ENCODE measurements at places on chromosomes 16 and 17. TPM values are rescaled to one million over a fixed set of nuclear protein-coding genes. Genes with fewer than 3 reads are reported as not detected.
A peak's percentile ranks its signal among the peaks of the same experiment; 100 is the strongest.

GRCh38 chr16:8589057-8589899 lies 1.0 kb downstream of the TMEM114 start:
- H3K36me3 ChIP-seq = no peaks in the 10 kb centered on the region
- H3K27me3 ChIP-seq = no peaks in the 10 kb centered on the region
- no peaks in the 10 kb centered on the region for H3K4me1 ChIP-seq
- DNase-seq = no peak
- H3K27ac ChIP-seq = no peak overlapping the region
- H3K4me3 ChIP-seq = no peak overlapping the region

Gene CACNG3
- total RNA-seq = not detected

- H3K4me3 ChIP-seq = no peak overlapping the region
- DNase-seq = peak; percentile 91
- H3K4me1 ChIP-seq = peaks cover 28% of the 10 kb centered on the region
- H3K27ac ChIP-seq = no peak overlapping the region
- H3K36me3 ChIP-seq = peaks cover 11% of the 10 kb centered on the region
Measured at GRCh38 chr16:4309833-4310266, 6.0 kb upstream of the GLIS2 start.

- no peak overlapping the region for H3K27ac ChIP-seq
- no peak overlapping the region for H3K4me3 ChIP-seq
- no peaks in the 10 kb centered on the region for H3K4me1 ChIP-seq
- no peak for DNase-seq
- H3K27me3 ChIP-seq = no peaks in the 10 kb centered on the region
- no peaks in the 10 kb centered on the region for H3K36me3 ChIP-seq
Measured at GRCh38 chr16:12097523-12098428, 121.2 kb downstream of the SNX29 start.

Gene PGAP6
- total RNA-seq = 50.0 TPM

GRCh38 chr17:40517286-40517662 lies 15.9 kb upstream of the TNS4 start:
- H3K4me3 ChIP-seq = no peak overlapping the region
- no peak for DNase-seq
- no peaks in the 10 kb centered on the region for H3K4me1 ChIP-seq
- H3K27me3 ChIP-seq = no peaks in the 10 kb centered on the region
- H3K36me3 ChIP-seq = no peaks in the 10 kb centered on the region

GRCh38 chr17:11554042-11554441 lies 44.2 kb upstream of the DNAH9 start:
- H3K4me1 ChIP-seq = no peaks in the 10 kb centered on the region
- no peak overlapping the region for H3K27ac ChIP-seq
- no peak for DNase-seq
- H3K27me3 ChIP-seq = 0 out of 2 replicates have a peak, but pooled peaks cover 4% of the 10 kb centered on the region
- H3K4me3 ChIP-seq = no peak overlapping the region
- H3K36me3 ChIP-seq = no peaks in the 10 kb centered on the region

DNA sequence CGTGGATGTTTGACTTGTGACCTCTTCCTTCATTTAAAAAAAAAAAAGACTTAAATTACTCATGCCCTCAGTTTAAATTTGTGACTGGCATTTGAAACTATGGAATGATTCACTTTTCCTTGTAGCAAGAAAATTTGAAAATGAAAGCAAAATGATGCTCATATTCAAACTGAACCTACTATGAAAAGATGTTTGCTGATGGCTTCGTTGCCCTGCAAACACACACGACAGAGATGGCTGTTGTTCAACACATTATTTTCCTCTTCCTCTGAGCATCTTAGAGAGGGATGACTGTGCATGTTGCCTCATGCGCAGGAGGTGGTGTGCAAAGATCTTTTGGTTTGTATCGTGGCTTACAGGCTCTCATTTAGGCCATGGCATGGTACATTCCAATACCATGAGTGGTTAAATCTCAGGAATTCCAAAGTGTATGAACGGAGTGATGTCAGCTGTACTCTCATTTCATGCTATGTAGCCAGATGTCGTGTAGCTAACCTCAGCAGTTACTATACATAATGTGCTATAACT lies 164.5 kb downstream of the PRKCA start:
- H3K27me3 ChIP-seq = no peaks in the 10 kb centered on the region
- no peak overlapping the region for H3K4me3 ChIP-seq
- no peak overlapping the region for H3K27ac ChIP-seq
- no peak for DNase-seq
- no peaks in the 10 kb centered on the region for H3K36me3 ChIP-seq

GRCh38 chr17:202501-202951 lies 21.1 kb upstream of the DOC2B start:
- no peak overlapping the region for H3K27ac ChIP-seq
- H3K4me1 ChIP-seq = no peaks in the 10 kb centered on the region
- no peak overlapping the region for H3K4me3 ChIP-seq
- no peak for DNase-seq

Gene NACA2
- total RNA-seq = not detected

DNA sequence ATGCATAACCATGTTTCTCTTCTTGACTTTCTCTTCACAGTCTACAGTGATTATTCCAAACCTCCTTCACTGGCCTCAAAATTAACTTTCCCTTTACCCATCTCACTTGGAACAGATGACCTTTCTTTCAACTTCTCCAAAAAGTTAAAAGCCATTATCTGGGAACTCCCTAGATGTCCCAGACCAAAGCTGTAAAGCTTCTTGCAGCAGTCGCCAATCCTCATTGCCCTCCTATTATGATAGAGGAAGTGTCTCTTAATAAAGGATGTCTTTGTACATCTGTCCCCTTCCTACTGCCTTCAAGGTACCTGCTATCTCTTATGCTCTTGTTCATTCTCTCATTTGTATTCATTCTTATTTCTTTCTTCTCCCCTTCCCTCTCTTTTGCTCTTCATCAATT lies 127.5 kb downstream of the MRTFB start:
- H3K4me3 ChIP-seq = no peak overlapping the region
- H3K27ac ChIP-seq = no peak overlapping the region
- DNase-seq = no peak

- H3K27me3 ChIP-seq = no peaks in the 10 kb centered on the region
- no peak for DNase-seq
- no peak overlapping the region for H3K27ac ChIP-seq
- H3K4me1 ChIP-seq = no peaks in the 10 kb centered on the region
- no peak overlapping the region for H3K4me3 ChIP-seq
Measured at GRCh38 chr17:34883106-34884000, 77.9 kb downstream of the CCT6B start.

DNA sequence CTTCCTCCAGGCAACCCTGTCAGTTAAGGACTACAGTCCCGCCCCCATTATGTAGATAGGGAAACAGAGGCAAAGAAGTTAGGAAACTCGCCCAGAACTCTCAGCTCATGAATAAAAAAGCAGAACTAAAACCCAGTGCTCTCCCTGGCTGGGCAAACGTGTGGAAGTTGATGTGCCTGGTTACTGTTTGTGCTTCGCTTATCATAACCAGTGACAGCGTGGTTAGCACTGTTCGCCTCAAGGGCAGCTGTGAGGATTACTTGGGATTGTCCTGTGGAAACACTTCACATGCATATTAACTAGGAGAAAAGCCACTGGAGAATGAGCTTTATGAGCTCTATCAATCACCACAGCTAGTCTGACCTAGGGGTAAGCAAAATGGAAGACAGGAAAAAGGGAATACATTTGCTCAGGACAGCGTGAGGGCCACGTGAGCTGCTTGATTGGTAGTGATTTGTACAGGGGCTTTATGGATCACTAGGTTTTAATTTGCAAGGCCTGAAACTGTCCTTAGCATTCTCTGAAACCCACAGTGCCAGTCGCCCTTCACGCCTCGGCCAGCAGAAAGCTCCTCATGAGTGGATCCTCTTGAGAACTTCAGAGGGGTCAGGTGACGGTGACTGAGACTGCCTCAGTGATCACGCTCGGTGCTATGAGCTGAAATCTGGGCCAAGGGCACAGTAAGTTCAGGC lies 19.9 kb downstream of the CYB5D2 start:
- H3K4me3 ChIP-seq = no peak overlapping the region
- no peaks in the 10 kb centered on the region for H3K27me3 ChIP-seq
- peaks cover 12% of the 10 kb centered on the region for H3K36me3 ChIP-seq
- H3K4me1 ChIP-seq = no peaks in the 10 kb centered on the region
- no peak for DNase-seq

DNA sequence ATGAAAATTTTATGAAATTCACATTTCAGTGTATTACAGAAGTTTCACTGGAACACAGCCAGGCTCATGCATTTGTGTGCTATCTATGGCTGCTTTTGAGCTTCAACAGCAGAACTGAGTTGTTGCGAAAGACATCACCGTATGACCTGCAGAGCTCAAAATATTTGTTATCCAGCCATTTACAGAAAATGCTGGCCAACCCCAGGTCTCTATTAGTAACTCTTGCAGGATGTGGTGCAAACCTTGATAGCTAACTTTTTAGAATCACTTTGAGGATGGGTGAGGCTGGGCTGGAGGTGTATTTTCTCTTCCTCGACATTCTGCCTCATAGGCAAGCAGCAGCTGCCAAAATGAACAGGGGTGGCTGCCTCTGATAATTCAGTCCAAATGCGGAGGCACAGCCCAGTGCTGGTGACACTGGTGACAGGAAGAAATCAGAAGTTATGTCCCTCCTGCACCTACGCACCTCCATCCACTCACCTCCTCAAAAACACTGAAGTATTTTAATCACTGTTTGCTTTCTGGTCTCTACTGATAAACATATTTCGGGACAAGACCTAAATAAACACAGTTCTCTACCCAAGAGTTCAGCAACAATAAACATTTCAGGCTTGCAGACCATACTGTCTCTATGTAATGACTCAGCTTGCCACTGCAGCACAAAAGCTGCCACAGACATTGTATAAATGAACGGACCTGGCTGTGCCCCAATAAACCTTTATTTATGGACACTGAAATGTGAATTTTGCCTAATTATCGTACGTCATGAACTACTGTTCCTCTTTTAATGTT lies 28.5 kb downstream of the ARHGAP17 start:
- peak; percentile 67 for DNase-seq
- H3K27me3 ChIP-seq = no peaks in the 10 kb centered on the region
- H3K27ac ChIP-seq = peak overlapping the region; percentile 42
- 0 out of 2 replicates have a peak overlapping the region, but pooled peaks have one; percentile 11 for H3K4me3 ChIP-seq
- H3K36me3 ChIP-seq = no peaks in the 10 kb centered on the region

DNA sequence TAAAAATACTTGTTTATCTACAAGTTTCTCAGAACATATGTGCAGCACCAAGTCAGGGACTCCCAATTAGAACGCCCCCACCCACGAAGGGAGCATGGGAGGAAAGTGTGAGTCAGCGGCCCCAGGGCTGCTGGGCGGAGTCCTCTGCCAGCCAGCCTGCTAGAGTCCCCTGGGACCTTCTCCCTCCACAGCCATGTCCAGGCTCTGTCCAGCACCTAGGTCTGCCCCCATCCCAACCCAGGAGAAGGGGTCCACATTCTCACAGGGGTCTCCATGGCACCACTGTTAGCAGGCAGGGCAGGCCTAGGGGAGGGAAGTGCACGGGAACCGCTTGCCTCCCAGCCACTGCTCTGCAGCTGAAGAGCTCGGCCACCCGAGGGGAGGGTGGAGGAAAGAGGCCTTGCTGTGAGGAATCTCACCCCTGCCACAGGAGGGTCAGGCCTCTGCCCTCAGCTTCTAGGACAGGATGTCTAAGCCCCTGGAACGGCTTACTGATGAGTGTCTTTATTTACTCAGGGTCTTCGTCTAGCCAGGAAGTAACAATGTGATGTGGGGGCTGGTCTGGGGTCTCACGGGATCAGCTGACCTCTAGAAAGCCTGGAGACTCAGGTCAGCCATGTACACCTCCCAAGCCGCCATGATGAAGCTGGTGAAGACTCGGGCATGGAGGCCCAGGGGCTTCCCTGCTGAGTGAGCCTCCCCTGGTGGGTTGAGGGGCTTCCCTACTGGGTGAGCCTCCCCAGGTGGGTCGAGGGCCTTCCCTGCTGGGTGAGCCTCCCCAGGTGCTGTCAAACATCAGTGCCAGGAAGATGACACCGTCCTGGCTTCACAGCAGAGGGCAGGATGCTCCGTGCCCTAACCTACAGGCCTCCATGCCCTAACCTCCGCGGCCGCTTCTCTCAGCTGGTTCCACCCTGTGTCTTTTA lies 190.3 kb downstream of the RBFOX3 start:
- H3K36me3 ChIP-seq = no peaks in the 10 kb centered on the region
- H3K27ac ChIP-seq = no peak overlapping the region
- H3K4me3 ChIP-seq = no peak overlapping the region
- H3K27me3 ChIP-seq = no peaks in the 10 kb centered on the region

DNA sequence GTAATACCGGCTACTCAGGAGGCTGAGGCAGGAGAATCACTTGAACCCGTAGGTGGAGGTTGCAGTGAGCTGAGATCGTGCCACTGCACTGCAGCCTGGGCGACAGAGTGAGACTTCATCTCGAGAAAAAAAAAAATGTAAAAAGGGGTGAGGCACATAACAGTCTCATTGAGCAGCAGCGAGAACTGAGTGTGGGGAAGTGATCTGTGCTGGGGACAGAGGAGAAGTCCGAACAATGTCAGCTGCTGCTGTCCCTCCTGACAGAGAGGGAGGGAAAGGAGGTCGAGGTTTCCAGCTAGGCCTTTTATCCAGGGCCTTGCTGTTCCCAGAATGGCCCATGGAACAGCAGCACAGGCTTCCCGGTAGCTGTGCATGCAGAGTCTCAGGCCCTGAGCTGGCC lies 14.0 kb downstream of the C16orf74 start:
- no peaks in the 10 kb centered on the region for H3K27me3 ChIP-seq
- no peak for DNase-seq
- H3K27ac ChIP-seq = no peak overlapping the region
- H3K4me1 ChIP-seq = peaks cover 15% of the 10 kb centered on the region
- no peak overlapping the region for H3K4me3 ChIP-seq

Gene ADGRG1
- total RNA-seq = not detected

DNA sequence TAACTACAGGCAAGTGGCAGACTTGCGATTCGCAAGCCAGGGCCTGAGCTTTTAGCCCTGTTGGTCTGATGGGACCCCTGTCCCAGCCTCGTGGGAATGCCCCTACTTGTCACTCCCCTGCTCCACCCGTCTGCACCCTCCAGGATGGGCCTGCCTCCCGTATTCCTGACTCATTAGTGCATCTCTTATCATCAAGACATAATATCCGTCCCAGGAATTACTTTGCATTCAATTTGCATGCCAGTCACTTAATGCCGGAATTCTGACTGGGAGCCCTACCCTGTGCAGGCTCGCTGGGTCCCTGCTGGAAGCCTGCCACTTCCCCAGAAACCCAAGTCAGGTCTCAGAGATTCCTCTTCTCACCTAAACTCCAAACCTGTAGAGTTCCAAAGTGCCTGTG lies 3.3 kb downstream of the PRSS53 start:
- no peak overlapping the region for H3K4me3 ChIP-seq
- no peak for DNase-seq
- no peaks in the 10 kb centered on the region for H3K27me3 ChIP-seq
- peaks cover 12% of the 10 kb centered on the region for H3K4me1 ChIP-seq

Gene ASB16
- not detected for total RNA-seq

Gene TMEM100
- total RNA-seq = 0.43 TPM

GRCh38 chr16:8510160-8510559 lies 80.2 kb downstream of the TMEM114 start:
- H3K36me3 ChIP-seq = no peaks in the 10 kb centered on the region
- no peaks in the 10 kb centered on the region for H3K27me3 ChIP-seq
- H3K27ac ChIP-seq = no peak overlapping the region
- DNase-seq = no peak
- no peaks in the 10 kb centered on the region for H3K4me1 ChIP-seq
- H3K4me3 ChIP-seq = no peak overlapping the region
